Stimulated activated CD4-positive, alpha-beta T cell treated with anti-CD3 and anti-CD28 coated beads, TNF-alpha, amount 100 ng/mL, for 4 hours (primary cell): ENCODE measurements at places on chromosomes 4 and X.

DNA sequence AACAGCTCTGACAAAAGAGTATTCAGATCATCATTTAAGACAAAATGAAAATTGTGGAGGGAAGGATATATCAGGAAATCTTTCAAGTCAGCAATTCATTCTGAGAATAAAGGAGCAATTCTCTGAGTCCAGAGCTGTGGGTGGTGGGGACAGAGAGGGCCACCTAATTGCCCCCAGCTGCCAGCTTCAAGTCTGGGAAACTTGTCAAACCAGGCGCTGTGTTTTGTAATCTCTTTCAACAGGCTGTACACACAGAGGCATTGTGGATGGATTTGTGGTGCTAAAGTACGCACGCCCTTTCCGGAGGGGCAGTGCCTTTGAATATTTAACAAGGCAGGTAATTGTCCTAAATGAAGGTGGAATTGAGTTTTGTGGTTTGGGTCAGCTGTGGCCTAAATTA lies 591.1 kb upstream of the BOD1L1 start:
- DNase-seq, result no peak

DNA sequence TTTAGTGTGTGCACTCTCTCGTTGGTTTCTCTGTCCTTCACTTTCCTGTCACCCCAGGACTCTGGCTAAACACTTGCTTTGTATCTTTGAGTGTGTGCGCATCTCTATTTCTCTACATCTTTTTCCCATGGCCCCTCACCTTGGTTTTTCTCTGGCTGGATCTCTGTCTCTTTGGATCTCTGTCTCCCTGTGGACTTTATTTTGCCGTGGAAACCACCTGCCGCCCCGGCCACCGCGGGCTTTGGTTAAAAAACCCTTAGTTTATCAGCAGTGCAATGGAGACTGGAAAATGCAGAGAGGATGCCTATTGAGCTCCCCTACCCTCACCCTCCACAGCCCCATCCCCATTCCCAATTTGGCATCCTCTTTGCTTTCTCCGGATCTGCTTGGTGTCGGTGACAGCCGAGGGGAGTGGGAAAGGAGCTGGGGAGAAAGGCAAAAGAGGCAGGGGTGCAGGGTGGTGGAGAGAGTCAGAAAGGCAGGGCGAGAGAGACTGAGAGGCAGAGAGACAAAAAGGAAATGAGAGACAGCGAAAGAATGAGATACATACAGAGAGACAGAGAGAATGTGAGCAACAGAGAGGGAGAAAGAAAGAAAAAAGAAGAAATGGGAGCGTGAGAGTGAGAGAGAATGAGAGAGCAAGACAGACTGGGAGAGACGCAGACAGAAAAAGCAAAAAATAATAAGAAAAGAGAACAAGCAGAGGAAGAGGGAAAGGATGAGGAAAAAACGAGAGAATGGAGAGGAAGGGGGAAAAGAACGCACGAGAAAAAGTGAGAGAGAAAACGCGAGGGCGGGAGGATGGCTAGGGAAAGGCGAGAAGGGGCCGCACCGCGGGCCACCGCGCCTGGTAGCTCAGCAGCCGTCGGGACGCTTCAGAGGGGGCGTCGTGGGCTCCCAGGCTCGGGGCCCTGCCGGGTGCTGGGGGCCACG lies 688 bp downstream of the GPR101 start:
- DNase-seq, result no peak

DNA sequence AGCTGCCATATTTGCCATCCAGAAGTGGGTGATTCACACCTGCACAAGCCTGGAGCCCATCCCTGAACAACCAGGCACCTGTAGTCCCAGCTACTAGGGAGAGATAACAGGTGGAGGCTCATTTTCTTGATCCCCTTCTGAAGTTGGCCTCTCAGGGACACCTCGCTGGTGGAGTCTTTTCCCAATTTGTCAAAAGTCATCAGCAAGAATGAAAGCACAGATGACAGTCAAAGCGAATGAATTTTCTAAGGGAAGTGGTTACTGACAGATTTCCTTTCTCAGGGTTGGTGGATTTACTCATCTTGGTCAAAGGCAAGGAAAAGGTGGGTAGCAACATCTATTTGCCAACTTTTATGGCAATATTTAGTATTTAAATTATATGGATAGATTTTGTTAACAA lies 36.5 kb downstream of the FGFBP1 start:
- DNase-seq, result no peak

DNA sequence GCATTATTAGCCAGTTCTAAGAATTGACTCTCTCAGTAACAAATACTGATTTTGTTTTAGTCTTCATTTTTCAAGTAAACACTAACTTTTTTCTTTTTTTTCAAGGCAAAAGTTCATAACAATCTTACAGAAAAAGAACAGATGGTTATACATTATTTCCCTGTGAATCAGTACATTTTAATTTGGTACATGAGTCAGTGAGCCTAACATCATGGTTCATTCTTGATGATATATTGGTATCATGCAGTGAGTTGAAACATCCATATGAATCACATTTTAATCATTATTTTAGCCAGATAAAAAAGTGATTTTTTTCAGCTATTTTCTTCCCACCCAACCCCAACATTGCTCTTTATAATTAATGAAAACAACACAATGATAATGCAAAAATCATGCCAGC lies 184.3 kb upstream of the TACR3 start:
- no peak for DNase-seq

DNA sequence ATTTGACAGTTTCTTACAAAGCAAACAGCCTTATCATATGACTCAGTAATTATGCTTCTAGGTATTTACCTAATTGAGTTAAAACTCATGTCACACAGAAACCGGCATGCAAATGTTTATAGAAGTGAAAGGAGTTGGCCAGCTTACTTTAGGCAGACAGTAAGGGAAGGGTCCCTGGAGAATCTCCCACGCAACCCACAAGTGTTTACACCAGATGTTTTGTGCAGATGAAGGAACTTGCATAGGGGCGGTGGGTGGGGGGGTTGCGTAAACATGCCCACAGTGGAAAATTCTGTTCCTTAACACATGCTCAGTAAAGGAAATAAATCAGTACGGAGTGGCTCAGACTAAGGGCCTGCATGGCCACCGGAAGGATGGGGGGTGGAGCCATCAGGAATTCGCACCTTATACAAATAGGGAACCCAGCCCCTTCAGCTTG lies 330.5 kb upstream of the AADAT start:
- no peak for DNase-seq

DNA sequence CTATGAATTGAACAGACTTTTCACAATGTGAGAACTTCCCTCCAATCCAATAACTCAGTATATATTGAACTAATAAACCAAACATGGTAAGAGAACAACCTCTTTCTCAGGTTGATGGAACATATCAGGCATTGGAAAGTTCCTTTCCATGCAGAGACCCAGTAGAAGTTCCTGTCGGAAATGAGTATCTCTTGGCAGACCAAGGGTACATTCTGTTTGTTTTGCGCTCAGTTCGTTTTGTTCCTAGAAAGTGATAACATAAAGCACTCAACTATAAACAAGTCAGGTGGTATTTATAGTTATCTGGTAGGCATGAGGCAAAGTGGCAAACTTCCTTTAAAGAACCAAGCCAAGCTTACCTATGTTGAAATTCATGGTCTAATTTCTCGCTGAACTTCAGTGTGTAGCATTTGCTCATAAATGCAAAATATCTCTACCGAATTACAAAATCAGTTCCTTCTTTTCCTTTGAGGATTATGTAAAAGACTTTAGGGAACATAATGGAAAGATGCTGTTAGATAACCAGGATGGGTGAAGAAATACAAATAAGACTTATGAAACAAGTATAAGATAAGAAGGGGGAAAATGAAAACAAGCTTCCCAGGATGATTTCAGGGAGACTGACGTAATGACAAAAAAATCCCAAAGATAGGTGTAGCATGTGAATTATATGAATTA lies 120.3 kb downstream of the ARHGAP24 start:
- DNase-seq, result no peak

DNA sequence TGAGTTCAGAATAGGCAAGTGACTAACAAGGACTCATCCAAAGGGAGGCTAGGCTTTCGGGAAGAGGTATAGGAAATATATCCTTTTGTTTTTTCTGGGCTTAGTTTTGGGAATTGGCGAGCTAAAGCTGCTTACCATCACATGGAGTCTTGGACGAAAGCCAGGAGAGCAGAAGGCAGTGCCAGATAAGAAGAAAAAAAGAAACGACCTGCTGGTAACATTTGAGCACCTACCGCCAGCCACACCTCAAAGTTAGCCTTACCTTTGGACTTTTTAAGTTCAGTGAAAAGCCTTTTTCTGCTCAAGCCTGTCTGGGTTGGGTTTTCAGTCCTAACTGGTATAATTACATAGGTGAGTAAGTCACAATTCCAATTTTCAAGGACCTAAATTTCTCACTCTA lies 85.1 kb upstream of the LCORL start:
- DNase-seq, result no peak

- peak; percentile 49 for DNase-seq
These were observed 5.2 kb upstream of the TCEANC start for GRCh38 chrX:13647709-13648212.

- no peak for DNase-seq
These were observed 8.9 kb upstream of the TAPT1 start for GRCh38 chr4:16235209-16235608.

- no peak for DNase-seq
These were observed 1.6 kb downstream of the NAT8L start for GRCh38 chr4:2060611-2061185.

DNA sequence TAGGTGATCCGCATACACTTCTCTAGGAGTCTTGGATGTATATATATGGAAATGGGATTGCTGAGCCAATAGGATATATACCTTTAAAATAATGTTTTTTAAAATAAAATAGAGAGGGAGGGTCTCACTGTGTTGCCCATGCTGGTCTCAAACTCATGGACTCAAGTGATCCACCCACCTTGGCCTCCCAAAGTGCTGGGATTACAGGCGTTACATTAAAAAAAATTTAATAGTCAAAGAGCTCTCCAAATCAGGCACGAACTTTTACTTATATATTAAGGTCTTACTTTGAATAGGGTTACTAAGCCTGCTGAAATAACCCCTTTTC lies 109.0 kb downstream of the GNL3L start:
- no peak for DNase-seq

DNA sequence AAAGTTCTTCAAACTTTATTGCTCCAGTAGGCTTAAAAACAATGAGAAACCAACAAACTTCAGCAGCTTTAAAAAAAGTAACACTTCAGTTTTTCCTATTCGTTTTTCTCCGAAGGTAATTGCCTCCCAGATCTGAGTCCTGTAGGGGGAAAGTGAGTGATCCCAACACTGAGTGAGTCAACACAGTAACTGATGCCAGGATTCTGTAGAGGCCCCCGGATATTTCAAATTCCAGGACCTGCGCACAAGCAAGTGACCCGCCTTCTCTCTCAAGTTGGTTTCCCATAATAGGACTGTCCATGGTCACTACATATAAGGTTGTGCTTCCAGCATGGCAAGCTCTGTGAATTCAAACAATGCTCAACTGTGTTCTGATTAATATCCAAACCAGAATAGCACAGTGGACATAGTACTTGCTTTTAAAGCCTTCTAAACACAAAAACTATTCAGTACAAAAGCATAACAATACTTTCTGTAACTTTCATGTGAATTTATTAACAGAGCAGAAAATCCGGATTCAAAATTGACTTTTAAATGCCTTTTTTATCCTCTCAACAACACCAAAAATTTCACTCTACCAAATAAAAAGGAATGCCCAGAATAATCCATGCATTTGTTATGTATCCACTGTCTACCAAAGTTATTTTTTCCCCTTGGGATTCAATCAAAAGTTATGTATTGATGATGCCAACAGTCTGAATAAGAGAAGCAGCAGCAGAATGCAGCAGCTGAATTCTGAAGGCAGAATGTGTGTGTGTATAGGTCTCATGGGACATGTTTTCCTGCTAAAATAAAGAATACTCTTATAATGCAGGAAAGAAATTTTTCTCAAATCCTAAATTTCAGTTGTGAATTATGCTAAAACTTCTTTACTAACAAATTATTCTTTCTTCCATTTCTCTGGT lies at the start of gene DMD:
Gene DMD, minus strand, starts transcription at position 194 of the 905 bp plus-strand sequence. CDS start 237 bp downstream, outside the sequence.
- DNase-seq, result no peak

- DNase-seq, result no peak
These were observed 72.5 kb downstream of the UBE2K start for GRCh38 chr4:39770471-39770870.

DNA sequence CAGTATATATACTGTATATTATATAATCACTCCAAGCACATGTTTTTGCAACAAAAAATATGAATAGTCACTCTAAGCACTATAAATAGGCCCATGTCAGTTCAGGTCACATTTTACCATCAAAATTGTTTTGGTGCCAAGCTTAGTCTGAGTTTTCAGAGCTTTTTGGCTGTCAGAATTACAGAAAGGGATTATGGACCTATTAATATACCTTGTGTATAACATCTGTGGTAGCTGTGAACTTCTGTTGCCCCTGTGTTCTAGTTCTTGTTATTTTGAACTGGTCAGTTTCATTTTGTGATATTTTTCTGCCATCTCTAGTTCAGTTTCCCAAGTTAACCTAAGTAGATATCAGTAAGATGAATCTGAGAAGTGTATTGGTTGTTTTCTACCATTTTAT lies 22.9 kb downstream of the EXOC1 start:
- DNase-seq, result no peak

DNA sequence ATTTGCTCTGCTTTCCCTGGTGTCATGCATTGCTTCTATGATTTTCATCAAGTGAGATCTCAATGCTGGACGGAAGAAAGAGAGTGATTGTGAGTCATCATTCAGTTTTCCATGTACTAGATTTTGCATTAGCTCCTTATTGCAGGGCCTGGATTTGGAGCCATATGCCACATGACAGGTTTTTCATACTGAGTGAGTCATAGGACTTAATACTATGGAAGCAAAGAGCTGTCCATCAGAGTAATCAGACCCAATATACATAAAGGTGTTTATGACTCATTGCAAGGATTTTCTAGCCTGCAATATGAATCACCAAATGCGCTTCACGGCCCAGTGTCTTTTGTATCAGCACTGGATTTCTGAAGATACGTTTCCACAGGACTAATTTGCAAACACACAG lies 11.2 kb upstream of the TFDP3 start:
- DNase-seq, result no peak

DNA sequence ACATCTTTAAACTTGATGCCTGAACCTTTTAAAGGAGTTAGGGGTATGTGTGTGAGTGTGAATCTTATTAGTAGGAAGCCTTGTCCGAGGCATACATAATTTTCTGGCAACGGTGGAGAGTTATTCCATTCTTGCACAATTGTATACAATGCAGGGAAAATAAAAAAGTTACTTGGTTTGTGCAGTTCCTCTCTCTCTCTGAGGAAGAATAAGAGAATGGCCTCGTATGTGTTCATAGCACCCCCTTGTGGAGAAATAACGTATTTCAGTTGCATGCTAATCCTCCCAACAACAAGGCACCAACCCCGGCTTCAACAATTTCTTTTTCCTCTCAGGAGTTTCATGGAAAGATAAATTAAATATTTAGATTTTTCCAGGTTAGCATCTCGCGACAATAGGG lies 33.7 kb upstream of the FGF13 start:
- DNase-seq, result no peak

DNA sequence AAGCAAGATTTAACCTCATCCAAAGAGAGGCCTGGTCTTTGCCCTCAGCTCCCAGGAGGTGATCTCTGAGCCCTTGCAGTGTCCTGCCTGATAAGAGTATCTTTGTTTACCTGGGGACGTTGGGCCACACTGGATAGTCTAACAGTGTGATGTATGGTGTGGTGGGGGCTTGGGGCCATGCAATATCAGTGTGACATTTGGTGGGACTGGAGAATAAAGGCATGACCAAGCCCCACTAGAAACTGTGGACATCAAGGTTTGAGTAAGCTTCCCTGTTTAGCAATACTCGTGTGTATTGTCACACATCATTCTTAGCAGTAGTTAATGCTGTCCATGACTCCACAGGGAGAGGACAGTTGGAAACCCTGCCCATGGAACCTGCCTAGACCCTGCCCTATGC lies 34.4 kb downstream of the BBS12 start:
- DNase-seq, result no peak
